ENCODE measurements at places on chromosomes 1 and 21. TPM values are rescaled to one million over a fixed set of nuclear protein-coding genes. Genes with fewer than 3 reads are reported as not detected.

GRCh38 chr1:82759035-82759434, 958.3 kb downstream of the ADGRL2 start:
- DNase-seq, result no peak

- DNase-seq, result no peak
These were observed 211.9 kb upstream of the IRF2BP2 start for GRCh38 chr1:234821840-234822239.

- DNase-seq, result no peak
These were observed 22.2 kb upstream of the LRRC3 start for GRCh38 chr21:44432841-44433790.

Gene SLAMF9
- total RNA-seq, result under 0.01 TPM

DNA sequence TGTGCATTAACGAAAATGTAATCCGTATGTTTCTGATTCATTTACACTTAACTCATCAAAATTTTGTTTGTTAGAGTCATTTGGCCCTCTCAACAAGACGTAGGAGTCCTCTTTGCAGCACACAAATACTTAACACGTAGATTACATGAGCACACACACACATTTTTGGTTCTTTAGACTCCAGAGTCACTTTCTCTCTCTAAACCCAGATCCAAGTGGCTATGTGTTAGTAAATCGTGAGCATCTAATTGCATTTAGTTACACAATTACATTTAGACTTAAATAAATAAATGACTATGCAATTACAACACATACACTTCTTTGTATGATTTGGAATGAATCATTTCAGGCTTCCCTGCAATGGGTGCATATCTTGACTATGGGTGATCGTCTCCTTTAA, 109.0 kb upstream of the GREM2 start:
- no peak for DNase-seq

Gene ARHGAP29
- total RNA-seq, result 0.27 TPM

Gene CCDC27
- total RNA-seq, result not detected

Data from hematopoietic multipotent progenitor cell (in vitro differentiated cells).